Brain (organoid and tissue), 16 donors: ENCODE measurements at places on chromosomes 3 and 15. TPM values are rescaled to one million over a fixed set of nuclear protein-coding genes. Genes with fewer than 3 reads are reported as not detected.

Gene ZMAT3
- 5.3 TPM for polyA plus RNA-seq

Gene SYNPR
- polyA plus RNA-seq: 8.1 TPM

Gene ZNF660
- polyA plus RNA-seq: 2.7 TPM

Gene PDZRN3
- 14.2 TPM for polyA plus RNA-seq

Gene SLC12A1
- polyA plus RNA-seq: not detected

Gene PROK2
- not detected for polyA plus RNA-seq

Gene HYAL1
- polyA plus RNA-seq: 1.6 TPM

Gene PRKAR2A
- 11.8 TPM for polyA plus RNA-seq

Gene SLITRK3
- 1.6 TPM for polyA plus RNA-seq

Gene GJD2
- 0.20 TPM for polyA plus RNA-seq

Gene USP13
- 10.8 TPM for polyA plus RNA-seq

Gene GOLGA8T
- polyA plus RNA-seq: not detected

Gene NPAP1
- polyA plus RNA-seq: not detected

Gene PDCD7
- polyA plus RNA-seq: 12.8 TPM
